ENCODE measurements at places on chromosomes 7 and 10.

DNA sequence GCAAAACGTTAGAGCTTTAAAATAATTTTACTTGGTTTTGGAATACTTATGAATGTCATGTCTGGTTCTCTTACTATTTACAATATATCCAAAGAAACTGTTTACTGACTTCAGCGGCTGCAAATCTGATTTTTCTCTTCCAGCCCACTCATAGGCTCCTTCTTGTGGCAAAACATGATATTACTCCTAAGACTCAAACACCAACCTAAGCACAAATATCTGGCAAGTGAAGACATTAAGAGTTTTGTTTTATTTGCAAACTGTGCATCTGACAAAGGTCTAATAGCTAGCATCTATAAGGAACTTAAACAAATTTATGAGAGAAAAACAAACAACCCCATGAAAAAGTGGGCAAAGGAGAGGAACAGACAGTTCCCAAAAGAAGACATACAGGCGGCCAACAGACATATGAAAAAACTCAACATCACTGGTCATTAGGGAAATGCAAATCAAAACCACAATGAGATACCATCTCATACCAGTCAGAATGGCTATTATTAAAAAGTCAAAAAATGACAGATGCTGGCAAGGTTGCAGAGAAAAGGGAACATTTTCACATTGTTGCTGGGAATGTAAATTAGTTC is 20.3 kb upstream of the GJC3 start:
- no peak for DNase-seq

- DNase-seq = peak; percentile 58
Observed at GRCh38 chr10:118965645-118966044, 63.9 kb upstream of the NANOS1 start.

DNA sequence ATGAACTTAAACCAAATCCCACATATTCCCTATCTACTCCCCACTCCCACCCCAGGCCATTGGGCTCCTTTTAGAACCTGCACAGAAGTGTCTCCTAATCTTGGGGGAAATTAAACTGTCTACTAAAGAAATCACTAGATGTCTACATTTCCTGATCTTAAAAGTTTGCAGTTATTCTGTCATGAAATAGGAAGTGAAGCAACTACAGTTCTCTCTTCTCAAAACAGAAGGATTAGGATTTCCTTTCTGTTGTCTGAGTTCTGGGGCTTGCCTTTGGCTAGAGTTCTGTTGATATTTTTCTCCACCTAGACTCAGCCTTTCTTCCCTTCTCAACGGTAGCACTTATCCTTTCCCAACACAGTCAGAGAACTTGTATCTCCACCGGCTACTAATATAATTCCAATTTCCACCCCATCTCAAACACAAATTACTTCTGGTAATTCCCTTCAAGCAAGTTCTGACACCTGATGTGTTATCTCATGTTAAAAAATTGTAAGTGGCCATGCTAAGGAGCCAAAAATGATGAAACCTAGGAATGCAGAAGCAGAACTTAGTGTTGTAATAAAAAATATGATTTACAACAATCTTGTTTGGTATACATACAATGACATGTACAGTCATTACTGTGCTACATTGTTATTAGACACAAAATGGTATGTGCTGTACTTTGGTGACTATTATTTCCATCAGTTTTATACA is 12.1 kb downstream of the OR9A4 start:
- DNase-seq = no peak

- DNase-seq = no peak
Observed at GRCh38 chr7:142298009-142298408, 40.2 kb upstream of the PRSS58 start.

DNA sequence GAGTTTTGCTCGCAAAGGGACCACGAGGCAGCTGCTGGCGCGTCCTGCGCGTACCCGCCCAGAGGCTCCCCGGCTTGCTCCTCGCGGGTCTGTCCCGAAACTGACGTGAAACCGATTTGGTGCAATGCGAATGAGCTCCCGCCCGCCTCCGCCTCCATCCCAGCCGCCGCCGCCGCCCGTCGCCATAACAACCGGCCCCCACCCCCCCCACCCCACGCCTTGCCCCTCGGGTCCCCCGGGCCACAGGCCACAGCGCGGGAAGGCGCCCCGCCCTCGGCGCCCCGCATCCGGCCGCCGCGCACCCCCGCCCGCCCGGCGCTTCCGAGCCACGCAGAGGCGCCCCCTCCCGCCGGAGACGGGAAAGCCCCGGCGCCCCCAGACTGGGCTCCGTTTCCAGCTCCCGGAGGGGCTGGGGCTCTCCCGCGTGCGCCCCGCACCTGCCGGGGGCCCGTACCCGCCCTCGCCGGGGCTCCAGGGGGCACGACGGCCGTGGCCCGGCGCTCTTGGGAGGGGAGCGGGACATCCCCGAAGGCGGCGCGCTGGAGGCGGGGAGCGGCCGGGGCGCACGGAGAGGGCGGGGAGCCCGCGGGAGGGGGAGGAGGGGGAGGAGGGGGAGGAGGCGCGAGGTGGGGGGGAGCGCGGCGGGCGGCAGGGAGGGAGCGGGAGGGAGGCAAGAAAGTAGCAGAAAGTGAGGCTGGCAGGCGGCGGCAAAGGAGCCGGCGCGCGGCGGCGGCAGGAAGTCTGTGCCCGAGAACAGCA is at the start of gene CAMK1D:
Gene CAMK1D, plus strand, starts transcription at position 678 of the 759 bp plus-strand sequence.
- DNase-seq = peak; percentile 90

GRCh38 chr7:1739593-1739992 is 69.5 kb downstream of the ELFN1 start:
- no peak for DNase-seq

- DNase-seq = no peak
Observed at GRCh38 chr7:26090927-26091519, 61.0 kb upstream of the NFE2L3 start.

- no peak for DNase-seq
Observed at GRCh38 chr10:9833942-9834341, 1183.7 kb upstream of the CELF2 start.

DNA sequence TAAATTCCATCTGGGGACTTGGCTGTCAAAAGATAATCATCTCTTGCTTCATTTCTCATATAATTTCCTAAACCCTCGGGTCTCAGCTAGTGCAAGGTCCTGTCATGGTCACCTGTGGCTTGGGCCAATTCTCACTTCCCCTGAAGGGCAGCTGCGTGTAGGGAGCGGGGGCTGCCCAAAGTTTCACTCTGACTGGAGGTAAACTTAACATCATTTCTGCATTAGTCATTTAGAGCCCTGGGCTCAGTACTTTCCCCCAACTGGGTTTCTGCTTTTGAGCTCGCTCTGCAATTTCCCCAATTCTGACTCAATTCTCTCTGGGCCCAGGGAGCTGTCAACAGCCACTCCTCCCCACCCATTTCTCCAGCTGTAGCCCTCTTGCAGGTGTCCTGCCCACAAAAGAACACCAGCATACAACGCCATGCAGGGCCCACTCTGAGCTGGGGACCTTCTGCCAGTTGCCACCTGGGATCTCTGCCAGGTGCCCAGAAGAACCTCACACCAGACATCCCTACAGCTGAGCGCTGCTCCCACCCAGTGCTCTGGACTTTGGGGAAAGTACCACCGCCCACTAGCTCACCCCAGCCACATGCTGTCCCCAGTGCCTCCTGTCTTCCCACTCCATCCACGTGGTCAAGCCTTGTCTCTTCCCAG is 37.9 kb downstream of the VOPP1 start:
- DNase-seq = no peak

DNA sequence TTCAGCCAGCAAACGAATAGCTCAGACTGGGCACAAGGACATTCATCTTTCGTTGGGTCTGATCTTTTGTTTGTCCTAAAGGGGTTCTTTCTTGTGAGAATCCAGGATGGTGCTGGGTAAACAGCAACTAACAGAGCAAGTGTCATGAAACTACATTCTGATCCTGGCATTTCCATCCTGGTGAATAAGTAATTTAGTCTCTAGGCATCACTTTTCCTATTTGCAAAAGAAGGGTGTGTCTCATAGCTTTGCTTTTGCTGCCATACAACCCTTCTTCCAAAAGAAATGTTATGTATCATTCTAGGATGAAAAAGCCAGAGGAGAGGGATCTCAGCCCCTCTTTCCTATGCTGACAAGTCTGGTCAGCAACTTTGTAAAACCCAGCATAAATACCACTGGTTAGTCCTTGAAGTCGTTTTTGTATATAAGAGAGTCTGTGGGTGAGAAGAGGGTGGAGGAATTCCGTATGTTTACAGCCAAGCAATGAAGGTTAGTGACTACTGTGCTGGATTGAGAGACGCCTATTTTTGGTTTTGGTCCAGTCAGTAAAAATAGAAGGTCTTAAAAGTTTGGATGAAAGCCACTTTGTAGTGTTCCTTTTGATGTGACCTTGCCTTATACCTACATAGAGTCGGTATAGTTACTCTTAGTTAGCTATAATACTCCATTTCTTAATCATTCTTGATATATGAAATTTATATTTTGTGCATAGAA is 88.4 kb upstream of the SLC25A13 start:
- no peak for DNase-seq

- no peak for DNase-seq
Observed at GRCh38 chr7:91266689-91267090, 2.5 kb downstream of the FZD1 start.

GRCh38 chr10:23994459-23995046 is 214.4 kb upstream of the KIAA1217 start:
- no peak for DNase-seq

DNA sequence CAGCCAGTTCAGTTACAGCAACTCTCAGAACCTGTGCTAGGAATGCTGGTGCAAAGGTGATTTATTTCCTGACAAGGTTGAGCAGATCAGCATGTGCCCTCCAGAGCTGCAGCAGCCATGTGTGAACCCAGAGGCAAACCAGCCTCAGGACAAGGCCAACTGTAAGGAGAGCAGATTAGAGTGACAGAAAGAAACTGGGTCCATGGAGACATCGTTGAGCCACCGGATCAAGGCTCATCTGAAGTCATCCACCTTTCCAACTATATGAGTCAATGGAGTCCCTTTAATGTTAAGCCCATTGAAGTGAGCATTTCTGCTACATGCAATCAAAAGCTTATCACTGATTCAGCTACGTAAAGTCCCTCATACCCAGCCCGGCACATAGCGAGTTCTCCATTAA is 26.4 kb downstream of the KCNMA1 start:
- peak; percentile 27 for DNase-seq

DNA sequence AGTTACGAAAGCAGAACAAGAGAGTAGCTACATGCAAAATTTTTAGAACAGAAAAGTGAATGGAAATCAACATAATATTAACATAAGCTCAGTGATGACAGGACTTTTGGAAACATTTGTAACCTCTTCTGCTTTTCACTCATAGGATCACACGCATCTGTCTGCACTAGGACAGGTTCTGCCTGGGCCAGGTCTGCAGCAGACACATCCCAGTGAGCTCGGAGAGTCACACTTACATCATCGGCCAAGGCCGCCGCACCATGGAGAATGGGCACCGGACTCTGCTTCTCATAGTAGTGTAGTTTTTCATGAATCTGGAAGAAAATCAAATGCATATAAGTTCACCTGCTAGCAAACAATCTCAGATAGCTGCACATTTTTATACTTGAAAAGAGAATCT is 150.9 kb upstream of the ODAD2 start:
- no peak for DNase-seq

GRCh38 chr7:51046103-51046466 is 263.4 kb upstream of the GRB10 start:
- DNase-seq = no peak

DNA sequence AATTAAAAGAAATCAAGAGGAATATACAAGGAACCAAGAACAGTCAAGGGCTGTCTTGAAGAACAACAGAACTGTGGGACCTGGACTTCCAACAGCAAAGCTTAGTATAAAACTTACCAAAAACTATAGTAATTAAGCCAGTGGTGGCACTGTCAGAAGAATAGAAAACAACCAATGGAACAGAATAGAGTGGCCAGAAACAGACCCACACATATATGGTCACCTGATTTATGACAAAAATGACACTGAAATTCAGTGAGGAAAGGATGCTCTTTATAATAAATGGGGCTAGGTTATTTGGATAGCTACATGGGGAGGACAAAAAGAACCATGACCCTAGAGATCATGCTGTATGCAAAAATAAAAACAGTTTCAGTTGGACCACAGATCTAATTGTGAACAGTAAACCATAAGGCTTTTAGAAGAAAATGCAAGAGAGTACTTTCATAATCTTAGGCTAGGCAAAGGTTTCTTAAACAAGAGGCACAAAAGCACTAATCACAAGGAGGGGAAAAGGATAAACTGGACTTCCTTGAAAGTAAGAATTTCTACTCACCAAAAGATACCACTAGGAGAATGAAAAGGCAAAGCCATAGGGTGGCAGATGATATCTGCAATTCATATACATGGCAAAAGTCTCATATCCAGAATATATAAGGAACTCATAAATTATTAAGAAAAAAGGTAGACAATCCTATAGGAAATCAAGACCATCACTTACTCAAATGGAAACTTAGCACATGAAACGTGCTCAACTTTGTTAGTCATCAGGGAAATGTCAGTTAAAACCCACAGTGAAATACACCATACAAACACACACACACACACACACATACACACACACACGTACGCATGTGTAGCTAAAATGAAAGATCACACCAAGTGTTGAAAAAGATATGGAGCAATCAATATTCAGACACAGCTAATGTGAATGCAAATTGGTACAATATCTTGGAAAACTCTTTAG is 20.8 kb downstream of the HYCC1 start:
- no peak for DNase-seq

GRCh38 chr10:72808001-72808400 is 85.5 kb upstream of the OIT3 start:
- no peak for DNase-seq

GRCh38 chr10:92923416-92923815 is 75.1 kb downstream of the EXOC6 start:
- DNase-seq = no peak

DNA sequence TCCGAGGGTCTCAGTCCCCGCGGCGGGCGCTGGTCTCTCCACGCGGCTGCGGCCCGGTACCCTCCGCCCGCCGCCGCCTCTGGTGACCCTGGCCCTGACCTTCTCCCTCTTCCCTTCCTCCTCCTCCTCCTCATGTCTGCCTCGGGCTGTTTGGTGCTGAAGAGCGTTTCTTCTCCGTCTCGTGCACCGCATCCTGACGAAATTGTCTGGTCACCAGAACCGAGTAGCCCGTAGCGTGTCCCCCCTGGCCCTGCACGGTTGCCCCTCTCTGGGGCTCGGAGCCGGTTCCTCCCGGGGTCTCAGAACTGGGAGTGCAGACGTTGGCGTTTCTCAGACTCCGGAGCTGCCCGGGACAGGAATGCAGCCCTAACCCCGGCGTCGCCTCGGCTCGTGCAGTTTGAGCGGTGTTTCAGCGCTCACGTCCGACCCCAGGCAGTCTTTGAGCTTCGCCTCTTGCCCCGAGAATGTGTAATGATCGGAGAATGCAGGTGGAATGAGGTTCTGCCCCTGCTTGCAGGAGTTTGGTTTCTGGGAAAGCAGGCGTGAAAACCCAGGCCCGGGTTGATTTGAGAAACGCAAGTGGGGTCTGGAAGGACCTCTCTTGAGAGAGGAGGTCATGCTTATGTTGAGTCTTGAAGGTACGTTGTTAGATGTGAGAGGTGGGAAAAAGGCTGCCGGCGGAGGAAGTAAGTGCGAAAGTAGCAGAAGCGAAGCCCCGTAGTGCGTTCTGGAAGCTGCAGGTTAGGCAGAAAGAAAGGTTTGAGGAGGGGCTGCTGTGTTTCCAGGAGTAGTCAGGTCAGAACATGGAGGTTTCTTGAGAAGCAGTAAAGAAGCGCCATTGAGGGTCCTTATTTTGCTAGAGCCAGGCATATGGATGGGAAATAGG is 743 bp downstream of the RBM17 start:
- DNase-seq = no peak

Measured in cardiac septum (tissue), 1 donor.